ENCODE measurements at places on chromosomes 3 and 15.

GRCh38 chr15:62337934-62338333, 172.8 kb upstream of the C2CD4B start:
- DNase-seq, result no peak

DNA sequence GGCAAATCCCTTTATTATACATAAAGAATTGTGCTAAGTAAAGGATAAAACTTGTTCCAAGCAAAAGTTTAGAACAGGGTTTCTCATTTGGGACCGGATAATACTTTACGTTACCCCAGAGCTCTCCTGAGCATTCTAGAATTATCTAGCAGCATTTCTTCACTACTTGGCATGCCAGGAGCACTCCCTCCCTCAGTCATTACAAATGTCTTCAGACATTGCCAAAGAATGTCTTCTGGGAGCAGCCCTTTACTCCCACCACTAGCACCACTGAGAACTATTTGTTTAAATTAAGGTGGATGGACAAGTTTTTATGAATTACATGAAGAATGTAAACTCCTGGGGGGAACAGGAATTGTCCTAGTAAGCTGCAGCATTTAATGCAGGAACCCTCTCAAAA, 516.4 kb downstream of the GBE1 start:
- DNase-seq, result no peak

DNA sequence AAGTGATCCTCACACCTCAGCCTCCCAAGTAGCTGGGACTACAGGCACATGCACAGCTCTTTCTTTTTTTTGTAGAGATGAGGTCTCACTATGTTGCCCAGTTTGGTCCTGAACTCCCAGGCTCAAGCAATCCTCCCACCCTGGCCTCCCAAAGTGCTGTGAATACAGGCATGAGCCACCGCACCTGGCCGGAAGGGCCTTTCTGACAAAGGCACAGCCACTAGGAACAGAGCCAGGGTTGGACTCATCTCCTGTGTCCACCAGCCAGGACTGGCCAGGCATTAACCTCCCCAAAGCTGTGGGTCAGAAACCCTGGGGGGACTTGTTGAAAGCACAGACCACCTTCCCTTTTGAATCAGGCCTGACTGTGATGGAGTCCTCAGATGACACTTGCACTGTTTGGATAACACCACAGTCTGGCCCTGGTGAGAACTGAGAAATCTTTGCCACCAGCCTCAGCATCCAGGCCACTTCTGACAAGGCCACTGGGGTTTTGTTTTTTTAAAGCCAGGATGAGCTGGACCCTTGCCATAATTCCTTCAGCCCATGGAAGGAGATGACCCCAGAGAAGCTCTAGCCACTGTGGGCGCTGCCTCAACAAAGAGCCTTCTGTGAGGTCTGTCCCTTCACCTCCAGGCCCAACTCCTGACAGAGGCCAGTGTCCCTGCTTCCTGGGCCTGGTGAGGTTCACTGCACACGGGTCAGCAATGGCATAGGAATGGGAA, 4.8 kb downstream of the TKT start:
- no peak for DNase-seq

- no peak for DNase-seq
These were observed 8.3 kb downstream of the PPP2R3A start for GRCh38 chr3:135973841-135974240.

- no peak for DNase-seq
These were observed 54.7 kb upstream of the CA12 start for GRCh38 chr15:63436341-63436740.

DNA sequence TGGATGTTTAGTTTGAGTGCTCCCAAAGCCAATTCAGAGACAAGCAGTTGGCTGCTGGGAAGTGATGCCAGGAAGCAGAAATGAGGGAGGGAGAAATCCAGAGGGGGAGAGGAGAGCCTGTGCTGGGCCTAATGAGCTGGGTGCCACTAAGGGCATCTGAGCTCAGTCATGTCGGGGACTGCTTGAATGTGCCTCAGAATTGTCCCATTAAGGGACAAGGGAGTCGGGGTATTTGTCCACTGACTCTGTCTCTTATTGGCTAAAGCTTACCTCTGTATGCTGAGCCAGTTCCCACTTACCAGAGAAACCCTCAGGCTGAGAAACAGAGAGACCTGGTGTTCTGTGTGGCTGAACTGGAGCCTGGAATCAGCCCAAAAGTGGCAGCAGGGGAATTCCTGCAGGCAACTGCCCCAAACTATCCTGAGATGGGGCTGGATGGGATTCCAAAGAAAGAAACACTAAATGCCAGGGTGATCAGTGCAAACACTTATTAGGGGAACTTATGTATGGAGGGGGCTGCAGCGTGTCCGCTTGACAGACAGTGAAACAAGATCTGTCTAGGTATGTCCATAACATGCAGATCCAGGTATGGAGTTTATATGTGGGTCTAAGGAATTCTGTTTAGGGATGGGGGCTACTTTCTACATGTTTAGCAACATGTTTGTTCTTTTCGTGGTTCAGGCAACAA, 48.6 kb downstream of the NR1D2 start:
- DNase-seq, result no peak

DNA sequence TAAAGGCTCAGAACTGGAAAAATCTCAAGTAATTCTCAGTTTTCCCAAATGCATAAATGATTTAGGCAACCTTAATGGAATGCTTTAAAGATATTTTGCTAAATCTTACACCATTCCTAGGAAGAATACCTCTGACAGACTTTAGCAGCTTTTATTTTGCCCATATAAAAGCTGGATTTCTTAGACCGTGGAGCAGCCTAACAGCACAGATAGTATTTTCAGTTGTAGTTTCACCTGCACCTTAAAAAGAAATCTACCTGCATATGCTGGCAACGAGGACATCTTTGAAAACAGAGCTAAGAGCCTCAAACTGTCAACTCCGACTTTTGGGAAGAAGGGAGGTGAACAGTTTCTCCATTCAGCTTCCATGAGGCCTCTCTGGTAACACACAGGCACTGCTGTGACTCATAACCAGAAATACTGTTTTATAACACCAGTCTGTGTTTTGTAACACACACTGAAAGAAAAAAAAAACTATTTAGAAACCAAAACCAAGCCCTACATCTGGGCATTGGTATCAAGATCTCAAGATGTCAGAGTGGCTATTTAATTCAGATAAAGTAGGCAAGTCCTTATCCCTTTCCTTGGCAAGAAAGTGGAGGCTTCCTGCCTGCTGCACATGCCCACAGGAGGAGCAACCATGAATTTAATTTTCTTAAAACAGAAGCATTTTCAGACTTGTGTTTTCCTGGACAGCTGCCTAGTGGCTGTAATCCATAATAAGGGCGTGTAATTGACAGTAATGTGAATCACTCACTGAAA, 181.5 kb upstream of the ICE2 start:
- no peak for DNase-seq

GRCh38 chr15:66909381-66909890, 156.0 kb upstream of the SMAD3 start:
- no peak for DNase-seq

- DNase-seq, result no peak
These were observed 950 bp upstream of the CNTN4 start for GRCh38 chr3:2097641-2098191.

DNA sequence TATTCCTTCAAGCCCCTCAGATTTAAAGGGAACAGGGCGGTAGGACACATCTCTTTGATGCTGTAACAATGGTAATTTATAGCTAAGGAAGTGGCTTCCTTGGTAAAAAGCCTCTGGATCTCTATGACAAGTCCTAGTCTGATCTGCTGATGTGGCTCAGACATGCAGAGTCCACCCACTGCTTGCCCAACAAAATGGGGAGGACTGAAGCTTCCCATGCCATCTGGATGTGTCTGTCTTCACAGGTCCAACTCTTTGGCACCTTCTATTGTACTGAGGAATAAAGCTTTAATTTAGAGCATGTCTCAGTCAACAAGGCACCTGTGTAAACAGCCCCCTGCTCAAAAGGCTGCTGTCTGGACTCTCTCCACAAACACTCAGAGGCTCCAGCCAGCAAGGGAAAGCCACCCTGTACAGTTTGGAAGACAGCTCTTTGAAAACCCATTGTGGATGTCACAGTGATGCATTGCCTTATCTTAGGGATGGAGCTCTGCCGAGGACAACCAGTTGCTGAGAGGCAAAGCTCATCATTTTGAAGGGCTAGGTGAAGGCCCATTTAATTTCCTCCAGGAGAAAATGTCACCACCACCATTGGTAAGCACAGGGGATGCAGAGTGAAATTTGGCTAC, 348.6 kb upstream of the GRM7 start:
- DNase-seq, result no peak

DNA sequence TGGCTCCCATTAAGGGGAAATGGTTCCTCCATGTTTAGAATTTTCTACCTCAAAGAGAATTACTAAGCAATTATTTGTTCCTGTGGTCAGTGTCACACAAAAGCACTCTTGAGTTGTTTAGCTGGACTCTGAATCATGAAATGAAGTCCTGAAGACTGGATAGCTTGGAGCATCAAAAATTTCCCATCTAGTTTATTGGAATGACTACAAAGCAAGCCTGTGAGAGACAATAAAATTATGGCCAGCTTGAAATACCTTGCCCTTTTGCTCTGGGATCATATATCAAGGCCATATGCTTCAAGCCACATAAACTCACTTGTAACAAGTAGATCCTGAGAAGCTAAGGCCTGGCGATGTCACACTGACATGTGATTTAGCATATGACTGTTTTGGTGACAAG, 292.3 kb downstream of the TIGIT start:
- DNase-seq, result no peak

DNA sequence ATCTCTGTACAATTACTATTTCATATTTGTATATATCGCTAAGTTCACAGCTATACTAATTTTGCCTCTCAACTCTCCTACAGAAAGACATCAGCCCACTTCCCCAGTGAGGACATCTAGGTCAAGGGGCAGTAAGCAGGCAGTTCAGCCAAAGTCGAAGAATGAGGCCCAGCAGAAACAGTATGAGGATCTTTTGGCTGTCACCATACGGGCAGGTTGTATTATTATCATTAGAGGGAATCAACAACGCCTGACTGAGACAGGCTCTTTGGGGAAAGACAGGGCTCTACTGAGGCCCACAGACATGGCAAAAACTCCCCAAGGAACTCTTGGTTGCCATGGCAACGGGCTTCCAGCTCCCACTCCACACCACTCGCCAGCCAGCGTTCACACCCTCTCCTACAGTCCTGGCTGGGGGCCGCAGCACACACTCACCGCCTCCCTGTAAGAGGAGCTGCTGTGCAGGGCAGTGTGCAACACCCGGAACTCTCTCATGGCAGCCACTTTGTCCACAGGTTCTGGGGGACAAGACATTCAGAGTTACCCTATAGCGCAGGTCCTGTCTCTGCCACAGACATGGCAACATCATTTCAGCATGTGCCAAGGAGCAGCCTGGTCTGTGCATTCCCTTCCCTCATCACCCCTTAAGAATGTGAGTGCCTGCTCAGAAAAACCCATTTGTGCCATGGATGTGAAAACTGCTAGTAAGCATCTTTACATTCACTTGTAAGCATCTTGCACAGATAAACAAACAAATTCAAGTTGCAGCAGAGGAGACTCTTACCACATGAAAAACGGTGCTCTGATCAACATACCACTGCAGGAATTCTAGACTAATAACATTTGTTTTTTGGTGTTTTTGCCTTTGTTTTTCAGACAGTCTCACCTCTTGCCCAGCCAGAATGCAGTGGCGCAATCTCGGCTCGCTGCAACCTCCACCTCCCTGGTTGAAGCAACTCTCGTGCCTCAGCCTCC, 8.8 kb downstream of the UBL7 start:
- no peak for DNase-seq

- DNase-seq, result no peak
These were observed 161.3 kb downstream of the AKAP13 start for GRCh38 chr15:85541744-85542143.

DNA sequence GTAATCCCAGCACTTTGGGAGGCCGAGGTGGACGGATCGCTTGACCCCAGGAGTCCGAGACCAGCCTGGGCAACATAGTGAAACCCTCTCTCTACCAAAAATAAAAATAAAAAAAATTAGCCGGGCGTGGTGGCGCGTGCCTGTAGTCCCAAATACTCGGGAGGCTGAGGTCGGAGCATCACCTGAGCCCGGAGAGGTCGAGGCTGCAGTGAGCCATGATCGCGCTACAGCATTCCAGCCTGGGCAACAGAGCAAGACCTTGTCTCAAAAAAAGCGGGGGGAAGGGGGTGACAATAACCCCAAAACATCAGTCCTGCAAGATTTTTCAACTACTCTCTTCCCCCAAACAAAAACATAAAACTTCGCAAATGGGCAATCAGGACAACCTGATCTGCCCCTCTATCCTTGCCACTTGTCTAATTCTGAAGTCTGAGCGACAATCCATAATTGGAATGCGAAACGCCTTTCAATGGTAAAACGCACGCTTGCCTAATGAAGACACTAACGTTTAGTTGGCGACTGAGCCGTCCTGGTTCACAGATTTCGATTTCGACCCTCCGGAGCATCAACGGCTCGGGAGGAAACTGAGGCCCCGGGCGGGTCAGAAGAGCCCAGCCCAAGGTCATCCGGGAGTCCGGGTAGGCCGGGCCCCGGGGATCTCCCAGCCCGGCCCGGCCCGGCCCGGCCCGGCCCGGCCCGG, 868 bp downstream of the BTBD1 start:
- DNase-seq, result no peak

GRCh38 chr3:53218131-53218530, 37.7 kb downstream of the TKT start:
- no peak for DNase-seq

DNA sequence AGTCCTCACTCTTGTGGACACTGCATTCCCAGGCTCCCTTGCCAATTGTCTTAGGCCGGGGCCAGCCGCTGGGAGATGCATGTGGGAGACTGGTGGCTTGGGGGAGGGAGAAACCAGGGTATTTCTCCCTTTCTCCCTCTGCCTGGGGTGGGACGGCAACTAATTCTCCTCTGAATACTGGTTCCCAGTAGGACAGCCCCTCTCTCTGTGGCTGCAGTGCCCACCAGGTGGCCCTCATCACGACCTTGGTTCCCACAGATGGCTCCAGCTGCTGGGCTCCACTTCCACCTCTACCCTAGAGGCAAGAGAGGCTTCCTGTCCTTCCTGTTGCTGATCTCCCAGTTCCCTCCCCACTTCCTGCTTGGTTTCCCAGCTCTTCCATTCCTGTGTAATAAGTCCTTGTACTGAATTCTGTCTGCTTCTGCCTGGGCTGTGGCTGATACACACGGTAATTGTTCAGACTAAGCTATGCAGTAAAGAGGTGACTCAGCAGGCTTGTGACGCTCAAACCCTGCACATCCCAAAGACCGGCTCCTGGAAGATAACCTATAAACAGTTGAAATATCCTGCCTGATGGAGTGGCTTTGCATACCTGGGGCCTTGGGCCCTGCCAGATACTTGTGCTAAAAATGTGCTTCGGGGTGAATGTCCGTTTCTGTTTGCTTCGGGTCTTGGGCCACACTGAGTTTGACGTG, 20.4 kb upstream of the COPG1 start:
- DNase-seq, result no peak

DNA sequence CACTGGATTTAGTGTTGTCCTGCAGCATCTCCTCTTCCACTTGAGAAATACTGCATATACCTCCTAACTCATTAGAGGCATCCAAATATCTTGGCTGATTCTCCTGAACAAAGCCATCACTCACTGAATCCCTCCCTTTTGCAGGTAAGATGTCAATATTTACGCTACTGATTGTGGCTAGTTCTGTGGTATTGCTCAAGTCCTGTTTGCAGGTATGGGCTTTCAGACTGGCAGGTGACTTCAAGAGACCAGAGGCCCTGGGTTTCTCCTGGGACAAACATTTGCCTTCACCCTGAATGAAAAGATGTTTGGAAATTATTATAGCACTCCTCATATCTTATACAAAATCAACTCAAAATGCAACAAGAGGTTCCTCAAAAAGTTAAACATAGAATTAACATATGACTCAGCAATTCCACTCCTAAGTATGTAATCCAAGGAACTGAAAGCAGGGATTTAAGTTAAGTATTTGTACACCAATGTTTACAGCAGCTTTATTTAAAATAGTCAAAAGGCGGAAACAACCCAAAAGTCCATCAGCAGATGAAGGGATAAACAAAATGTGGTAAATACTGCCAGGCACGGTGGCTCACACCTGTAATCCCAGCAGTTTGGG, 18.6 kb downstream of the NEK4 start:
- no peak for DNase-seq

All from urinary bladder (tissue), 4 donors.